Fibroblast of skin of scalp (primary cell): ENCODE measurements at places on chromosomes 12 and 14.
A peak's percentile ranks its signal among the peaks of the same experiment; 100 is the strongest.

- no peak for DNase-seq
These were observed 21.0 kb upstream of the JDP2 start for GRCh38 chr14:75406856-75407255.

DNA sequence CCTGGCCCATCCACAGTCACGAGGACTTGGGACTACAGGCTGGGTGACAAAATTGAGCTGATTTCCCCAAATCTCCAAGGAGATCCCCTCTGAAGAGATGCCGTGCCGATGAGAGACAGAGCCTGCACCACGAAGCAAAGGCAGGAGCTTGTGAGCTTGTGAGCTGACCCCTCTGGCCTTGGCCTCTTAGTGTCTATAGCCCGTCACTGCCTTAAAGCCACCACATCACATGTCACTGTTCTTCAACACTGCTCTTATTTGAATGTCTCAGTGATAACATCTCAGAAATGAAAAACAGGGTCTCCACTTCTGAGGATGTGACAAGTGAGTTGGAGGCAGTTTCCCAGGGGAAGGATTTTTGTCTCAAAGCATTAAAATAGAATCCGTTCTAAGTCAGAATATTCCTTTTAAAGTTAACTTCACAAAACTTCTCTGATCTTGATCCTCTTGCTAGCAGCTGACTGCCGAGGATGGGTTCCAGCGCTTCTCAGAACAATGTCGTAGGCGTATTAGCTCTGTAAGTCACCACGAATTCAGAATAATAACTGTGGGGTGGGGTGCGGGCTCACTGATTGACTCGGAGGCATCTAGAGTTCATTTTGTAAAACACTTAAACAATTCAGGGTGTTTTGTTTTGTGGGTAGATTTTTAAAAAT, 37.5 kb downstream of the CHST11 start:
- no peak for DNase-seq

GRCh38 chr14:92514844-92515514, 1.4 kb downstream of the RIN3 start:
- DNase-seq, result no peak

DNA sequence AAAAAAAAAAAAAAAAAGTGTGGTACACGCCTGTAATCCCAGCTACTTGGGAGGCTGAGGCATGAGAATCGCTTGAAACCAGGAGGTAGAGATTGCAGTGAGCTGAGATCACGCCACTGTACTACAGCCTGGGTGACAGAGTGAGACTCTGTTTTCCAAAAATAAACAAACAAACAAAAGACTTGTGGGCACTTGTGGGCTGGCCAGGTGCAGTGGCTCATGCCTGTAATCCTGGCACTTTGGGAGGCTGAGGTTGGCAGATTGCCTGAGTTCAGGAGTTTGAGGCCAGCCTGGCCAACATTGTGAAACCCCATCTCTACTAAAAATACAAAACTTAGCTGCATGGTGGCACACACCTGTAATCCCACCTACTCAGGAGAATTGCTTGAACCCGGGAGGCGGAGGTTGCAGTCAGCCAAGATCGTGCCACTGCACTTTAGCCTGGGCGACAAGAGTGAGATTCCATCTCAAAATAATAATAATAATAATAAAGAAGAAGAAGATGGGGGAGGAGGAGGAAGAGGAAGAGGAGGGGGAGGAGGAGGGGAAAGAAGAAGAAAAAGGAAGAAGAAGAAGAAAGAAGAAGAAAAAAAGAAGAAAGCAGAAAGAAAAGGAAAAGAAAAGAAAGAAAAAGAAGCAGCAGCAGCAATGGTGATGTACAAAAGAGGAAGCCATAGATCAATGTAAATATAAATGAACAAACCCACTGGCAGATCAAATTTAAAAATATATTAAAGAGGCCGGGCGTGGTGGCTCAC, 27.9 kb upstream of the CCNT1 start:
- no peak for DNase-seq

DNA sequence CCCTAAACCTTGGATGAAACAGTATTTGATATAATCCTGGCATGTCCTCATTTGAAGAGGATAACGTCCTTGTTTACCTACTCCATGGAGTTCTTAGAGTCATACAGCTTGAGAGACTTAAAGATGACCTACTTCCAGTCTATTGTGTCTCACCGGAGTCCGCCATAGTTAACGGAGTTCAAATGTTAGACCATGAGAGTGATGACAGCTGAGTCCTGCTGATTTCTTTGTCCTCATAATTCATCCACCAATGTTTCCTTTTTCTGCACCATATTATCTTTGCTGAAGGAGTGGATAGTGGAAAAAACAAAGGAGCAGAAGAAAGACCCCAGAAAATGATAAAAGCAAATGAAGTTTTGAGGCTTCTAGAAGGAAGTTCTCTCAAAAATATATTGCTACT, 75.8 kb upstream of the HIF1A start:
- no peak for DNase-seq

GRCh38 chr12:33663000-33663654, 223.5 kb upstream of the SYT10 start:
- DNase-seq, result no peak

- DNase-seq, result peak; percentile 62
These were observed 26.8 kb upstream of the BMAL2 start for GRCh38 chr12:27305673-27306456.

- no peak for DNase-seq
These were observed 115.0 kb downstream of the TMEM260 start for GRCh38 chr14:56694609-56695008.

DNA sequence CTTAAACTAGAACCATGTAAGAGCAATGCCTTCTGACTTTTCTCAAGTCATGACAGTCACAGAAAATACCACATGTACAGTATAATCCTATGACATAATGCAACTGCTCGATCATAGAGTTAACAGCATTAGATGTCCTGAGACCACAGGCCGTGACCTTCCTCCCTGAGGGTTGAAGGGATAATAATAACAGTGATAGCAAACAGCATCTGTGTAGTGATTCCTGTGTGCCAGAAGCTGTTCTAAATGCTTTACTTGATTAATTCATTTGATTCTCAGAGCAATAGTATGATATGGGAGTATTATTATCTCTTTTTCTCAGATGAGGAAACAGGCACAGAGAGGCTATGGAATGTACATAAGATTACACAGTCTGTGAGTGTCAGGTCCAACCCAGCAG, 53.2 kb downstream of the SLC35F4 start:
- no peak for DNase-seq

DNA sequence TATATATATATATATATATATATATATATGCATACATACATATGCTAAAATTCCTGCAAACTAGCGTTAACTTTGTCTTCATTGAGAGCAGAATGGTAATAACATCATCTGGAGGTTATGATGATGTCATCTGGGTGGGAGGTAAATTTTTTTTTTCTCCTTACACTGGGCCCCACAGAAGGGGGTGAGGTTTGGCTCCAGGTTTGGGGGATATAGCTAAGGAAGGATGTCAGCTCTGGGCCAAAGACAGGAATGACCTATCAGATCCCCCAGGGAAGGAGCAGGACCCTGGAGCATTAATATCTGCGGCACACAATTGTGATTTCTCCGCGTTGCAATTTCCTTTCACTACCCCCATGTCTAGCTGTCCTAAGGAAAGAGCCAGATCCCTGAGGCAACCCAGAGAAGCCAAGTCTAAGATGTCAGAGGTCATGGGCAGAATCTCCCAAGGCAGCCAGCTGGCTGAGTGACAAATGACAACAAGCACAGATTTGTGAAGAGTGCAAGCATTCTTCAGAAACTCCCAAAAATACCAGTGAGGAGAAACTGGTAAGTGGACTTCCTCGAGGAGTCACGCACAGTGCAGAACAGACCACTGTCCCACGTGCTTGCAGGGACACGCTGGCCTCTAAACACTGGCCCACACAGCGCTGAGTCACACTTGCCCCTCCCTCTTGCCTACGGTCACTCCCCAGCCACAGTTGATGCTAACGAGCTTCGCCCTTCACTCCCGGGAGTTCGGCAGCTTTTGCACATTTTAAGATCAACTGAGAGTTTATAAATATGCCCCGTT, 9.9 kb downstream of the UBC start:
- DNase-seq, result peak; percentile 85

DNA sequence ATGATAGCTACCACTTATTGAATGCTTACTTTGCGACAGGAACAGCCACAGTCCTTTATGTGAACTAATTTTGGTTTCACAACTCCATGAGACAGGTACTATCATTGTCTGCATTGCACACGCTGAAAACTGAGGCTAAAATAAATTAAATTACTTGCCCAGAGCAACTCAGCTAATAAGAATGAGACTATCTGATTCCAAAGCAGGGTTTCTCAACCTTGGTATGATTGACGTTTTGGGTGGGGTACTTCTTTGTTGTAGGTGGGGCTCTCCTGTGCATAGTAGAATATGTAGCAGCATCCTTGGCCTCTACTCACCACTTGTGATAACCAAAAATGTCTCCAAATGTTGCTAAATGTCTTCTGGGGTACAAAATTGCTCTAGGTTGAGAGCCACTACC, 9.1 kb downstream of the PHLDA1 start:
- DNase-seq, result no peak
